ENCODE measurements at places on chromosomes 4 and X.

DNA sequence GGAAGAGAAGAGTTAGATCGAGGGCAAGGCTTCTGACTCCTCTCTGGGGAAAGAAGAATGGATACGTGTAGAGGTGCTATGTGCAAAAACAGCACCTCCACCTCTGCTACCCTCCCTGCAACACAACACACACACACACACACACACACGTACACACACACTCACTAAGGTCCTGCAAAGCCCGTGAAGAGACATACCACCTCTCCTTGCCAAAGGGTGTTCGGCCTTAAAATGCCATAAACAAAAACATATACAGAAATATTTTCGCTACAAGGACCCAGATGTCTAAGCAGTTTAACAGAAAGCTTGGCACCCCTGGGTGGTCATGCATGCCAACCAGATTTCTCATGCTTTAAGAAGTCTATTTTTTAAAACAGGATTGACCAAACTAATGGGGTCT lies 1.5 kb downstream of the TIFA start:
- DNase-seq, result no peak

DNA sequence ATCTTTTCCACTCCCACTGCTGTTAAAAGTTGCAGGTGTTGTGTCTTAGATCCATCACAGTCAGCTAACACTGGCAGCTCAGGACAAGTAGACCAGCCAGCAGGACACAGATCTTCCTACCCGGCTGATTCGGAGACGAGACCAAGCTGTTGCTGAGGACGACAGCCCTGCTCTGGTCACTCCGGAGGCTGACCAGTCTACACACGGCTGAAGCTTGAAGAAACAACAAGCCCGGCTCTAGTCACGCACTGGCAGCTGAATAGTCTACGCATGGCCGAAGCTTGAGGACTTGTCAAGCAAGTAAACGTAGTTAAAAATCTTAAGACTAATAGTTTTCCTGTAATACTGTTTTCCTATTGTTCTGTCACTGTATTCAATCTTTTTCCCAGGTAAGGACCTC lies 1.8 kb downstream of the ACOX3 start:
- no peak for DNase-seq

DNA sequence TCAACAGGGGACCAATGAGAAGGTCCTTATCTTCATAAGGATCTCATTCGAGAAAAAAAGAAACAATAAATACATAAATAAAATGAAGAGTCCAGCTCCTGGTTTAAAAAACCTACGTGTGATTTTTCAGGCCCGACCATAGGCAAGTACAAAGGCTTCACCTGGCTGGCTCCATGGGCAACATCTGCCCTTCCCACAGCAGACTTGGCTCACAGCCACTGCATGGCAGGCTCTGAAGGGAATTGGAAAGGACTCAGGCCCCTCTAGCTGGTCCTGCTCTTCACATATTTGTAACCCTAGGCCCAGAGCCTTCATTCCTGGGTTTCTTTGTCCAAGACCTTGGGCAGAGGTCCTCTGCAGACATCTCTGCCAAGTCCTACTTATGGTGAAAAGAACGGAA lies 228.1 kb downstream of the QDPR start:
- no peak for DNase-seq

DNA sequence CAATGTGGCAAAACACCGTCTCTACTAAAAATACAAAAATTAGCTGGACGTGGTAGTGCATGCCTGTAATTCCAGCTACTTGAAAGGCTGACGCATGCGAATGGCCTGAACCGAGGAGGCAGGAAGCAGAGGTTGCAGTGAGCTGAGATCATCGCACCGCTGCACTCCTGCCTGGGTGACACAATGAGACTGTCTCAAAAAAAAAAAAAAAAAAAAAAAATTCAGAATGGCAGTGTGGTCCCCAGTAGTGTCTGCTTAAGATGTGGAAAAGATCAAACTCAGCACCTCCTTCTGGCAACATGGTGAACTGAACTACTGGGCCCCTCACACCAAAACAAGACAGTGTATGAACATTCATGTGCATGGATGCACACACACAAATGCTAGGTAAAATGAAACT lies 32.2 kb downstream of the SMS start:
- no peak for DNase-seq

DNA sequence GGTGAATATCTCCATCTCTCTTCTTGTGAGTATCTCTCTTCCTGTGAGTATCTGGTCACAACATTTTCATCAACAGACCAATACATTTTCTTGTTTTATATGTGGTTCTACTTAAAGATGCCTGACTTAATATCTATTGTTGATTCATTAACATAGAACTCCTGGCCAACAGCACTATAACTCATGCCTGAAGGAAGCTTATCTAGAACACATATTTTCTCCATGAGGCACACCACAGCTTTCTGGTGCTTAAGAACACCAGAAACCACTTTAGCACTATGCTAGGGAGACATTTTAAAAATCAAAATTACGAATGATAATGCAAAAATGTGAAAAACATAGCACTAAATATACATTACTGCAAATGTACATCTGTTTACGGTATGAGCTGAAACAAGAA lies 190.4 kb downstream of the GABRB1 start:
- no peak for DNase-seq

DNA sequence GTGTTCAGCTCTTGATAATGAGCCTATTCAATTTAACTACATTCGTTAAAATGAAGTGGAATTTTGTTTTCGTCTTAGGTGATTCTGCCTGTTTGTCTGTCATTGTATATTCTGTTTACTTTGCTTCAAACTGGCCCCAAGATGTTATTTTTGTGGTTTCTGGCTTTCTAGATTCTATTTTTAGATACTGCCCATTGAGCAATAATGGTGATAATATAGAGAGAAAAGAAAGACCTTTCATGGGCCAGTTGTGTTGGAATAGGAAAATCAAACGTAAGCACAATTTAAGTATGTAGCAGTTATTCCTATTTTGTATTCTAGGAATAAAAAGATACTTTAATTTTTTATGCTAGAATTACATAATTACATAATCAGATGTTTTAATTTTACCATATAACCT lies 4.0 kb downstream of the CDKN2AIP start:
- DNase-seq, result no peak

DNA sequence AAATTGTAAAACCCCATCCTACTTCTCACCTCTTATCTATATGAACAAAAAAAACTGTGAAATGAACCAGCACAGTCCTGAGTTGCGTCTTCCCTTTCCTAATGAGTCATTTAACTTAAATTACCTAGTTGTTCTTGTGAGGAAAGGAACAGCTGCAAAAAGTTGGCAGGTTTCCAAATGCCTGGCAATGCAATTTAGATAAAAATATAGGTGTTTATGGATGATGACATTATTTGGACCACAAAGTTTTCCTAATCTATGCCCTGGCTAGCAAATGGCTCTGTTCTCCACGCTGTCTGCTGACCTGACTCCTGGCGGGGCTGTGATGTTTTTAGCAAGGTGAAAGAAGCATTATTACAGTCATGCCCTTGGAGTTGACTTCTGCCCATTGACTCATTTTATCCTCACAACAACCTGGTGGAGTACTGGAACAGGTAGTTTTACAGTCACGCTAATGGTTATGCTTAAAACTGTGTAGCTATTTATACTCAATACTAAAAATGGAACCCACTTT lies 29.8 kb upstream of the RELL1 start:
- DNase-seq, result no peak

DNA sequence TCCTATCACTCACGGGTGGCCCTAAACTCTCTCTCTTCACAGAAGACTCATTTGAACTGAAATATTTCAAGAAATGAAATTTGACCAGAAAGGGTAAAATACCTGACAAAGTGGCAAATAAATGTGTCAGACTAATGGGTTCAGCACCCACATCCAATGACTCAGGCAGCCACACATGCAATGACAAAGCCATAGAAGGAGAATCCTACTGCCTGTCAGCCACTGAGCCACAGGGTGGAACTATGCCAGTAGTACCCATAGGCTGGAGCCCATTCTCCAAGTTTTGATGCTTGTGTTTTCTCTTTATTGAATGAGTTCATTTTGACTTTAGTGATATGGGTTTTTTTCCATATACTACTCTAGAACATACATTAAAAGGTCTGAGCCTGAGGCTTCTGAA lies 179.0 kb downstream of the BEND2 start:
- DNase-seq, result no peak

DNA sequence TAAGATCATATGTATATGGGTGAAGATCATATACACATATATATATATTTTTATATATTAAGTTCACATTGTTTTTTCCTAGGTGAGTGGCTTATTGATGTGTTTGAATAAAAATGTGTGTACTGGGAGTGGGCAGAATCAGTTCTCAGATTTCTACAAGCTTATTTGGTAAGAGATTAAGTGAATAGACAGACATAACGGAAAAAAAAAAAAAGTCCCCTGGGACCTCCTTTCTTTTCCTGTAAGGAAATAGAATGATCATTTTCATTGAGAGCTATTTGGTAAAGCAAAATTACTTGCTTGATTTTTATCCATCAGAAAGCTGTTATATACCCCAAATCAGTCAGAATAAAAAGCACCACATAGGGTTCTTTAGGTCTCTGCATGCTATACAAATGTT lies 597.7 kb downstream of the PCDH18 start:
- DNase-seq, result no peak

- no peak for DNase-seq
Observed at GRCh38 chr4:159296061-159296460, 193.2 kb downstream of the RAPGEF2 start.

- DNase-seq, result no peak
Observed at GRCh38 chr4:73704314-73705055, 35.9 kb upstream of the CXCL8 start.

DNA sequence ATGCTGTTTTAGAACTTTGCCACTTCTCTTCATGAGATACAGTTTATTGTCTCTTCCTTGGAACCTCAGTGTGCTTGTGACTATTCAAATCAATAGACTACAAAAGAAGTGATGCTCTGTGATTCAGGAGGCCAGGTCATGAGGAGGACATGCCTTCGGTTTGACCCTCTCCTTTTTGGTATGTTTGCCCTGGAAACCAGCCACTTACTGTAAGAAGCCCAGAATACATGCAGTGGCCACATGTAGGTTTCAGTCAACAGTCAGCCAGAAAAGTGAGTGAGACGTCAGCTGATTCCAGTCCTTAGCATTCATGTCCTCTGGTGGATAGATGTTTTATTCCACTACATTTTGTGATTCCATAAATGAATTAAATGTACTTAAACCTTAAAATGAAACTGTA lies 328.7 kb downstream of the PCDH18 start:
- no peak for DNase-seq

DNA sequence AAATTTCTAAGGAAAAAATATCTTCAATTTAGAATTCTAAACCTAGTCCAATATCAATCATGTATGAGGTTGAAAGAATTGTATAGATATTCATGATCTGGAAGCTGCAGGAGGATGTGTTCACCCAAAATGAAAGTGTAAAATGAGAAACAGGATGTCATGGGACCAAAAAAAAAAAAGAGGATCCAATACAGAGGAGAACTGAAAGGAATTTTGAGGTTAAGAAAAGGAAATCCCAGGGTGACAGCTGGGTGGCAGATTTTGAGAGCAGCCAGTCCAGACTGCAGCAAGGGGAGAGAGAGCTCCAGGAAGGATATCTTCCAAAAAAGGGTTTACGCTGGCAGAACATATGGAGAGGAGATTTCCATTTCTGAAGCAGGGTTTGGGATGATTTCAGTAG lies 38.9 kb downstream of the TLR10 start:
- no peak for DNase-seq

DNA sequence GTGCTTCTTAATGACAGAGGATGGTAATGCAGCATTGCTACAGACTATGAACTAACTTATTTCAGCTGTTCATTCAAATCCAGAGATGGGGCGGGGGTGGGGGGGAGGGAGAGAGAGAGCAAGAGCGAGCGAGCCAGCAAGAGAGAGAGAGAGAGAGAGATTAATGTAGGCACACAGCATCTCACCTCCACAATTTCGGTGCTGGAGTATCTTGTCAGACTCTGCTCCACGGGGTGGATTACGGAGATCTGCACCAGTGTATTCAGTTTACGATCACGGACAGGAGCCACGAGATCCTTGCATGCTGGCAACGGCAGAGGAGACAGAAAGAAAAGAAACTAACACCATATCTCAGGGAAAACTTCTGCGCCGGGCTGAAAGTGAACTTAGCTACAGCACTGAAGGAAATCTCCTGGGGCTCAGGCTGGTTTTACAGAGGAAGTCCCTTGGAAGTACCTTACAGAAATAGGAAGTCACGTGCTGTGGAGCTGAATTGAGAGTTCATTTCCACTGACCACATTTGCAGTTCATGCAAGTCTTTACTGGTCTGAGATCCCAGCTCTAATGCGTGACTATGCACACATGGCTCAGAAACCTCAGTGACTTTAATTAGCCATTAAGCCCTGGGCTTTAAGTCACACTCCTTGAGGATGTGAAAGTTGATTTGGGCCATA lies 440.9 kb downstream of the INPP4B start:
- no peak for DNase-seq

Measured in mesothelial cell of epicardium (in vitro differentiated cells).